Right cardiac atrium (tissue), 5 donors: ENCODE measurements at places on chromosomes 16 and 17.
A peak's percentile ranks its signal among the peaks of the same experiment; 100 is the strongest.

- DNase-seq = no peak
Observed at GRCh38 chr16:85833219-85833920, 33.9 kb downstream of the COX4I1 start.

GRCh38 chr17:41970901-41971331 lies 4.3 kb downstream of the CNP start:
- DNase-seq = no peak

DNA sequence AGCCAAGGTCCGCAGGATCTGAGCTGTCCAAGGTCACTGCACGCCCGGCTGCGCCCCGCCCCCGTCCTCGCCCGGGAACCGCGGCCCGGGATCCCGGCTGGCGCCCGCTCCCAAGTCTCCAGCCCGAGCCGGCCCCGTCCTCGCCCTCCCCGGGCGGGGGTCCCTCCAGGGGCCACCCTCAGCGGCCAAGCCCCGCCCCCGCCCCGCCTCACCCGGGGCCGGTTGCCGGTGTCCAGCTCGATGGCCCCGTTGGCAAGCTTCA lies 216 bp downstream of the VPS9D1 start:
- DNase-seq = no peak

- DNase-seq = no peak
Observed at GRCh38 chr17:33871720-33872540, 383.2 kb upstream of the CCL2 start.

DNA sequence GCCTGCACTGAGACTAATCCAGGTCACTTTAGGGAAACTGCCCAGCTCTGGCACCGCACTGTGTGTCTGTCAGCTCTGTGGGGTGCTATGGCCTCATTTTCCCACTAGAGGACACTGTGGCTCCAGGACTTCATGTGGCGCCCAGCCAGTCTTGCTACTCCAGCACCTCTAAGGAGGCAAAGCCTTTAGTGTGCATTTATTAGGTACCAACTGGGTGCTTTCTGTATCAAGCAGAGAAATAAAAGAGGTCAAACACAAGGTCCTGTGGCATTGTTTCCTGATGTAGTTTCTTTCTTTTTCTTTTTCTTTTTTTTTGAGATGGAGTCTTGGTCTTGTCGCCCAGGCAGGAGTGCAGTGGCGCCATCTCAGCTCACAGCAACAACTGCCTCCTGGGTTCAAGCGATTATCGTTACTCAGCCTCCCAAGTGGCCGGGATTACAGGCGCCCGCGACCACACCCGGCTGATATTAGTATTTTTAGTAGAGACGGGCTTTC lies 12.5 kb upstream of the RHBDL3 start:
- DNase-seq = peak; percentile 93

GRCh38 chr17:79272666-79273219 lies 198.1 kb downstream of the ENGASE start:
- DNase-seq = no peak

DNA sequence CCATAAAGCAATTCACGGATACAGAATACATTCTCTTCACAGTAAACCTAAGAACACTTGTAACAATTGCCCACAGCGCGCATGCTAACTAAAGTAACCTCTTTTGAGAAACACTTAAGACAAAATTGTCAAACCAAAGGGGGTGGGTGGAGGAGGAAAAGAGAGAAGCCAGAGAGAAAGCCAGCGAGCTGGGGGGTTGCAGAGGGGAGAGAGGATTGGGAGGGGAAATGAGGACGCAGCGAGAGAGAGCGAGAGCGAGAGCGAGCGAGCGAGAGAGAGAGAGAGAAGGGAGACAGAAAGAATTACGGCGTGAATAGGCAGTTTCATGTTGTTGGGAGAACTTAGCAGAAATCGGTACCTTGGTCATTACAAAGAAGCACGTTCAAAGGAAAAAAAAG lies 1.6 kb upstream of the HOXB7 start:
- no peak for DNase-seq

GRCh38 chr17:4728124-4728523 lies 3.1 kb upstream of the MED11 start:
- no peak for DNase-seq

DNA sequence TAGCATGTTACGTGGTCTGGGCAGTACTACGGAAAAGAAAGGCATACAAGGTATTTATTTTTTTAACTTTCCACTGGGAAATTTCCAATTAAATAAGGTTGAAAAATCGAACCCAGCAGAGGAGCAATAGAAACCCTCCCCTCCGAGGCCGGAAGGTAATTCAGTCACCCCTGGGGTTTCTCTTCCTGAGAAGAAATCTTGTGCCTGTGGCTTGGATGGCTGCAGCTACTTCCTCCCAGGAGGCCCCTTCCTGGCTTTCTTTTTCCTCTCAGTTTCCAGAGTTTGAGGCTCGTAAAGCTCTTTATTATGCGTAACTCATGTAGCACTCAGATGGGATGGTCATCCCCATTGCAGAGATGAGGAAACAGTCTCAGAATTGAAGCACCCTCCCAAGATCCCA lies 140.3 kb downstream of the ASIC2 start:
- no peak for DNase-seq

- no peak for DNase-seq
Observed at GRCh38 chr16:62821824-62822223, 785.6 kb upstream of the CDH8 start.

GRCh38 chr17:5468075-5468473 lies 708 bp downstream of the DHX33 start:
- DNase-seq = no peak

DNA sequence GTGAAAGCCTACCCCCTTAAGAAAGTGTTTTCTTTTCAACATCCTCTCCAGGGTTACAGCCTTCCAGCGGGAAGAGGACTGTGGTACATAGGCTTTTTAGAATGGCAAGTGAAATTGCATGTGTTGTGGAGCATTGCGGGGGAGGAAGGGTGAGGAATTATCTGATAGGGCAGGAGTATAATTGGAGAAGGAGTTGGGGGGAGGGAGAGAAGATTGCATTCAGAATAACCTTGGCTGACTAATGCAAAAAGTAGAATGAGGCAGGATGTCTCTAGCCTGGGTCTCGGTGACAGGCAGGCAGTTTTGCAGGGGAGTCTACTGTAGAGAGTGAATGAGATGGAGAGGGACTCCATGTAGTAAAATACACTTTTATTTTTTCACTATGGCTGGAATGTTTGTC lies 2.4 kb upstream of the CDH8 start:
- DNase-seq = no peak

- DNase-seq = no peak
Observed at GRCh38 chr16:65547772-65548446, 426.0 kb upstream of the CDH11 start.

DNA sequence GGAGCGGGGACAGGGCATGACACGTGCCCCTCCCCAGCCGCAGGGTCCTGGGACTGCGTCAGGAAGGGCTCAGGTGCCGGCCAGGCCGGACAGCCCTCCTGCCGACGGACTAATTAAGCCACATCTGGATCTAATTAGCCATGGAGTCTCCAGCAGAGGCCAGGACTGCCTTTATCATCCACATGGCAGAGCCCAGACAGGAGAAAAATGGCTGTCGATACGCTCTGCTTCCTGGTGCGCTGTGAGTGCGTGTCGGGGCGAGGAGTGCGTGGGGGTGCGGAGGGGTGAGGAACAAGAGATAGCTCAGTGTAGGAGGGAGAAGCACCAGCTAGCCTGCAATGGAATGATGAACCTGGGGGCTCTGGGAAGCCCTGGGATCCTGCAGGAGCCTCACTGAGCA lies 218.8 kb downstream of the IRF8 start:
- DNase-seq = no peak
